ENCODE measurements at places on chromosomes 11 and 22. TPM values are rescaled to one million over a fixed set of nuclear protein-coding genes. Genes with fewer than 3 reads are reported as not detected.

Gene ANO9
- not detected for polyA plus RNA-seq

Gene C11orf91
- 0.10 TPM for polyA plus RNA-seq

Gene NRIP3
- 11.5 TPM for polyA plus RNA-seq

Gene SMIM35
- polyA plus RNA-seq = not detected

Gene CASP5
- polyA plus RNA-seq = not detected

Gene SHISAL1
- 0.83 TPM for polyA plus RNA-seq

Gene PLAAT2
- not detected for polyA plus RNA-seq

Gene TNNI2
- polyA plus RNA-seq = not detected

Gene CLMP
- polyA plus RNA-seq = 95.7 TPM

Gene FADS1
- 17.6 TPM for polyA plus RNA-seq

Gene NLRP14
- not detected for polyA plus RNA-seq

Gene MMP10
- not detected for polyA plus RNA-seq

Gene PDGFB
- polyA plus RNA-seq = 0.07 TPM

Gene FOLH1
- polyA plus RNA-seq = not detected

Gene CDCA5
- 14.9 TPM for polyA plus RNA-seq

Gene KCNK4
- polyA plus RNA-seq = not detected

Gene BRMS1
- polyA plus RNA-seq = 51.9 TPM

Gene XRCC6
- 173 TPM for polyA plus RNA-seq

Gene TSGA10IP
- 0.21 TPM for polyA plus RNA-seq

Gene NAP1L4
- 80.7 TPM for polyA plus RNA-seq

Gene CRYBB2
- not detected for polyA plus RNA-seq

Gene OR5W2
- polyA plus RNA-seq = not detected

Gene OR6T1
- not detected for polyA plus RNA-seq

Gene NCAM1
- 0.09 TPM for polyA plus RNA-seq

Gene RASGRP2
- 0.82 TPM for polyA plus RNA-seq

Gene GLYAT
- polyA plus RNA-seq = not detected

Gene NRXN2
- polyA plus RNA-seq = 0.22 TPM

Gene MRGPRG
- not detected for polyA plus RNA-seq

Gene HOATZ
- not detected for polyA plus RNA-seq

Gene KCNK7
- 0.34 TPM for polyA plus RNA-seq

Gene B4GALNT4
- 45.4 TPM for polyA plus RNA-seq

Gene OR51S1
- not detected for polyA plus RNA-seq

Gene SLC22A25
- polyA plus RNA-seq = not detected

Gene CCDC15
- polyA plus RNA-seq = 0.69 TPM

Gene FDX1
- polyA plus RNA-seq = 4.8 TPM

Gene GNG3
- polyA plus RNA-seq = not detected

Gene EXT2
- 75.0 TPM for polyA plus RNA-seq

Gene HTR3A
- not detected for polyA plus RNA-seq

Gene GALNT18
- polyA plus RNA-seq = 9.2 TPM

Gene LRRC55
- polyA plus RNA-seq = not detected

Gene MMP13
- polyA plus RNA-seq = not detected

Gene TH
- polyA plus RNA-seq = 0.10 TPM

Gene ZNRF3
- polyA plus RNA-seq = 2.4 TPM

Gene OSM
- polyA plus RNA-seq = not detected

Gene FOSL1
- 107 TPM for polyA plus RNA-seq

Gene IFT27
- 26.9 TPM for polyA plus RNA-seq

Gene RASD2
- polyA plus RNA-seq = 0.32 TPM

Gene B3GAT1
- polyA plus RNA-seq = not detected

Gene MMP12
- not detected for polyA plus RNA-seq

Gene TTC36
- polyA plus RNA-seq = not detected
